ENCODE measurements at places on chromosomes 5 and 9.
A peak's percentile ranks its signal among the peaks of the same experiment; 100 is the strongest.

DNA sequence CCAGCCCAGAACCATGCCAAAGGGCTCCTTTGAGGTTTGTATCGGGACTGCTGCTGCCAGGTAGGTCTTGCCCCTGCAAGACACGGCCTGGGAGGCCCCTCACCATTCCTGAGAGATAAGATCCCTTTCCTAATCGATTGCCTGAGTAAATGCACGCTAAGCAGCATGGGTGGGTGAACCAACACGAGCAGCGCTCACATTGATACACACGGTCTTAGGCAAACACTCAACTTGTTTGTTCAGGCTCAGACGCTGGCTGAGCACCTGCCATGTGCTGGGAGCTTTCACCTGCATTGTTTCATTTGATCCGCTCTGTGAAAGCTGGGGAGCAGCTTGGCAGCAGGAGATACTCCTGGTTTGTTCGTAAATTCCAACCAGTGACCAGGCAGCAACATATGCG, 76.9 kb upstream of the NEURL1B start:
- DNase-seq, result no peak

- DNase-seq, result peak; percentile 93
Measured at GRCh38 chr5:91288118-91288916, 94.8 kb downstream of the ARRDC3 start.

DNA sequence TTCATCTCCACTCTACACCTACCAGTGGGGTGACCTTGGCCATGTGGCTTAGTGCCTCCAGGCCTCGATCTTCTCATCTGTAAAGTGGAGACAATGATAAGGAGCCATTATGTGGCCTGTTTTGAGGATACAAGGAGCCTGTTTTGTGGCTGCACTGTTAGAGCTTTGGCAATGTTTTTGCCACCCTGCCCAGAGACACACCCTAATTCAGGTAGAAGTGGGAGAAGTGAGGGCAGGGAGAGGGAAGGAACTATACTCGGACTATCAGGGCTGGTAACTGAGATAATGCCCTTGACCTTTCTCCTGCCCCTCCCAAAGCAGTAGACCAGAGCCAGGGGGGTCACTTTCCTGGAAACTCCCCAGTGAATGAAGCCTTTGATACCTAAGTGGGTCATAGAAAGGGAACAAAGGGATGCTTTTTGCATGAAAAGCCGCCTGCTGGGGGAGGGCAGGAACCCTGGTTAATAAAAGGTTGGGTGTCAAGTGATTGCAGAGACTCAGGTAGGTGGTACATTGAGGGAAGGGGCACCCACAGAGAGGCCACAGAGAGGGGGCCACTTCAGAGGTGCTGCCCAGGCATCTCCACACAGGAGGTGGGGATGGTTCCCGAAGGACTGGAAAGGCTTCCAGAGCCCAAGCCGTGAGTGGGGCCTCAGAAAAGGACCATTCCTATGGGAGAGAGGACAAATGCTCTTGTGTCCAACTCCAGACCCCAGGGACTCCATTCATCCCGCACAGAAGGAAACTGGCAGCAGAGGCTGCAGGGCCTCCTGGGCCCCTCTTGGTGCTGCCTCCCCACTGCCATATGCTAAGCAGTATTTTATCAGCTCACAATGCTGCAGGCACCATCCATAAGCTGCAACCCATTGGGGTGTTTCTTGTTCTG, 42.3 kb upstream of the VDAC1 start:
- DNase-seq, result no peak

DNA sequence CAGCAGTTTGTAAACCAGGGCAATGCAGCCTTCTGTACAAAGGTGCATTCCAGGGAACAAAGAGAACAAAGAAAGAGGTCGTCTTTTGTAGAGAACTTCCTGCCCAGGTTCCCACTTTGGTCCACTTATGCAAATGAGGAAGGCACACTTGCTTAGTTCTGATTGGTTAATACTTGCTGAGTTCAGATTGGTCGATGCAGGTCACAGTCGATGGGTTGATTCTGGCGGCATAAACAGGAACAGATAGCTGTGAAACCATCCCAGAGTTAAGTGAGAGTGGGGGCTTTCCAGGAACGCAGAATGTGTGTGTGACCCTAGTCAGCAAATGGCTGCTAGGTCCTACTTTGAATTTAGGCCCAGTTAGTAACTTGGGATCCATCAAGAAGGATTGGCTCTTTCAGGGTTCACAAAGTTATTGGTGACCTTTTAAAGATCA, 1.8 kb upstream of the ADAMTS13 start:
- DNase-seq, result no peak

DNA sequence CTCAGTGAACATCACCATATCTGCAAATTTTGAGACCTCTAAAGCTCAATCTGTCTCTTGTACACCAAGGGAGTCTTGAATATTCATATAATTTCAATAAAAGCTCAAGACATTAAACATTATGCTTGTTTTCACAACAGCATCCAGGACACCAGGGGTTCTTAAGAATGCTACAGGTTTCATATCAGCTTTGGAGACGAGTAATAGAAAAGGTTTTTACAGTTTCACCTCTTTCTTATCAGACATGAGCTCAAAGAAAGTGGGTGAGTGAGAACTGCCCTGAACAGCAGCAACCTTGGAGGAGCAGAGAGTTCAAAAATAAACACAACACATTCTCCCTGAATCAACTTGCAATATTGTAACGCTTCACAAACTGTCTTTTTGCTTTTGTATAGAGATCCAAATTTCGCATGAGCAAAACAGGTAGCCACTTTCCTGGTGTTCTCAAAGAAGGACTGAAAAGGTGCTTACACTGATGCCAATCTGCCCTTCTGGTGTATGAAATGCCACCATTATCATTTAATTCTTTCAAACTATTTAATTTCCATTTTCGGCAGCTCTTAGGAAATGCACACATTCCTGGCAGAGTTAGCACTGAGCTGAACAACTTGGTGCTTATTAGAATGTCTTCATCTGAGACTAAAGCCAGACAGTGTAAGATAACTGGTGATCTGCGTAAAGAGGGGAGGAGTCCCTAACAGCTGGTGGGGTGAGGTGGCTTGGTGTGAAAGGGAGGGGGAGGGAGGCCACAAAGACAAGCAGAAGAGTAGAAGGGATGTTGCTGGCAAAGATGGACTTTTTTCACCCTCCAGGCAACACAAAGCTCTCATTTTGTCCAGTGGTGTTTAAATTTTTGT, 535.3 kb downstream of the PDE4D start:
- peak; percentile 97 for DNase-seq

GRCh38 chr5:162436055-162436454, 368.5 kb downstream of the GABRG2 start:
- no peak for DNase-seq

- DNase-seq, result no peak
Measured at GRCh38 chr5:52491071-52491787, 296.5 kb upstream of the ITGA1 start.

- peak; percentile 70 for DNase-seq
Measured at GRCh38 chr5:53490747-53491146, 10.3 kb downstream of the FST start.

DNA sequence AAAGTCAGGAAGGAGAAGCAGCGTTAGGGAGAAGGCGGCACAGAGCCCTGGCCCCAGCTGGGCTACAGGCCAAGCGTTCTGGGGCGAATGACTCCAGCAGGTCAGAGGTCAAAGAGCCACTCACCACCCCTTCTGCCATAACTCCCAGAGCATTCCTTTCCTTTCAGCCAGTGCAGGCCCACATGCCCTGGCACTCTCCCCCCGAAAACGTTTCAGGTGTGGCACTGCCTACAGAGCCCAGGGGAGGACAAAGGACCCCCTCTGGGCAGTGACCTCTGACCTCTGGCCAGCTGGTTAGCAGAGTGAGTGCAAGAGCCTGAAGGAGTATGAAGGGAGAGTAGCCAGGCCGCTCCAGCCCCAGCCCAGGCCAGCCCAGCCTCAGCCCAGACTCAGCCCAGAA, 4.9 kb downstream of the ABCA2 start:
- no peak for DNase-seq

- no peak for DNase-seq
Measured at GRCh38 chr5:154508114-154508513, 30.1 kb upstream of the HAND1 start.

DNA sequence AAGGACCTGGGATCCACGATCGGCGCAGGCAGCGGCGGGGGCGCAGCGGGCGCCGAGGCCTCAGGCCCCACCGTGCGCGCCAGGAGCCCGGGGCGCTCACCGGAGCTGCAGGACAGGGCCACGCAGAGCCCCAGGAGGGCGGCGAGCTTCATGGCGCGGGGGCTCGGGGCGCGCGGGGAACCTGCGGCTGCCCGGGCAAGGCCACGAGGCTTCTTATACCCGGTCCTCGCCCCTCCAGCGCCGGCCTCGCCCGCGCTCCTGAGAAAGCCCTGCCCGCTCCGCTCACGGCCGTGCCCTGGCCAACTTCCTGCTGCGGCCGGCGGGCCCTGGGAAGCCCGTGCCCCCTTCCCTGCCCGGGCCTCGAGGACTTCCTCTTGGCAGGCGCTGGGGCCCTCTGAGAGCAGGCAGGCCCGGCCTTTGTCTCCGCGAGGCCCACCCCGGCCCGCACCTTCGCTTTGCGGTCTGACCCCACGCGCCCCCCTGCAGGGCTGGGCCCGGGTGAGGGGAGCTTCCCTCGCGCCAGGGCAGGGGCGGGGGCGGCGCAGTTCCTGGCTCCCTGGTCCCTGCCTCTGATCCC, at the start of gene SCGB3A1:
SCGB3A1 (minus strand) TSS at position 189 of the 577 bp plus-strand sequence; CDS start at position 152, 37 bp downstream.
- DNase-seq, result no peak

DNA sequence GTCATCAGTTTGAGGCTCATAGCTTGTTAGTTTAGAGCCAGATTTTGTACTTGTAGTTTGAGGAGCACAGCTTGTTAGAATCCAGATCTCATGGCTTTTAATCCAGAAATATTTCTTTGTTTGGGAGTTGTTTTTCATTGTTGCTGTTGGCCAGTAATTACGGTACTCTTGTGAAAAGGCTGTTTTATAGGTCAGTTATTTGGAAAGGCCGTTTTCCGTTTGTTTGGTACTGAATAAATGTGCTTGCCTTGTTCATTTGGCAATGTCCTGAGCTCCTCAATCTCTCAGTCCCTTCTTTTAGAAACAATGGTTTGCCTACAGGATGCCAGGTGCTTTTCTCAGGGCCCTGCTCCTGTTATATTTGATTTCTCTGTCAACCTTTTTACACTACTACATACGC, 4.5 kb upstream of the MOB3B start:
- no peak for DNase-seq

DNA sequence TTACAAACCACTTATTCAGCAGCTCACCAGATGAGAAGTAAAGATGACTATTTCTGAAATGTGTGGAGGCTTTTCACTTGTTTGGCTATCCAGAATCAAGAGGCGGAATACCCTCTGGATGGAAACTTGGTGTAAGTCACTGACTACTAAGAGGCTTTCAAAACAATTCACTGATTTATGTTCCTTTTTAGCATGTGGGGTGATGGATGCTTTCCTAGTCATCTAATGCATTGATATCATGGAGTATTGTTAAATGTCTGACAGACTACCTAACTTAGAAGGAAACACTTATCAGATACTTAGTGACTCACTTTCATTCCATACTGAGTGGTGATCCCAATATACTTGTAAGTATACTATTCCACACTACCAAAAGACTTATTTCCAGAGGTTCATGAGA, 141.4 kb downstream of the PLK2 start:
- DNase-seq, result peak; percentile 19

- DNase-seq, result no peak
Measured at GRCh38 chr5:107849118-107849517, 178.4 kb upstream of the EFNA5 start.

DNA sequence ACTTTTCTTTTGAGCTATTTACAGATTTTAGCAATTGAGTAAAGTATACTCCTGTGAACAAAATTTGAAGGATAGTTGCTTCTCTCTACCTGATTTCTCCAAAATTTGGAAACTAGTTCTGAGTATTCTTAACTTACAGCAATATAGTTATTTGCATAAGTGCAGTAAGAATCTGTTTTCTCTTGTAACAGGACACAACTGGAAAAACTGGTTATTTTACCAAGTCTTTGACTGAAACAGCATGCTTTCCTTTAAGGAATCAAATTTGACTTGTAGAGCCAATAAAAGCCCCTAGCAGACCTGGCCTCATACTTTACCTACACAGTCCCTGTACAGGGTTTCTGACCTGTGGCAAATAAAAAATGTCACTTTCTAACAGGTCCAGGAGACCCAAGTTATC, 301.9 kb upstream of the POU5F2 start:
- no peak for DNase-seq

DNA sequence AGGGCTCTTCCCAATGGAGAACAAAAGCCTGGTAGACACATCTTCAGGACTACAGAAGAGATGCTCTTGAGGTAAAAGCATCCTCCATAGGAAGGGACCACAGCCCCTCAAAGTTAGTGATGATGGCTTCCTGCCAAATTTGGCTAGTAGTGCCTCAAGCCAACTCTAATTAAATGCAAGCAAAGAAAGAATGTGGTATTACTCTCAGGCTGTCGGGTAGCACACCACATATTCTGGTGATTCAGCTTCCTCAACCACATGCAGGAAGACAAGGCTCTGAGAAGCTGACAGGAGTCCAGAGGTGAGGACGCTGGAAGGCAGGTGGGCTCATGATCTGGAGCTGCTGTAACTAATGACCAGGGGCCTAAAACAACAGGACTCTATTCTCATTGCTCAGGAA, 37.2 kb upstream of the S1PR3 start:
- peak; percentile 44 for DNase-seq

DNA sequence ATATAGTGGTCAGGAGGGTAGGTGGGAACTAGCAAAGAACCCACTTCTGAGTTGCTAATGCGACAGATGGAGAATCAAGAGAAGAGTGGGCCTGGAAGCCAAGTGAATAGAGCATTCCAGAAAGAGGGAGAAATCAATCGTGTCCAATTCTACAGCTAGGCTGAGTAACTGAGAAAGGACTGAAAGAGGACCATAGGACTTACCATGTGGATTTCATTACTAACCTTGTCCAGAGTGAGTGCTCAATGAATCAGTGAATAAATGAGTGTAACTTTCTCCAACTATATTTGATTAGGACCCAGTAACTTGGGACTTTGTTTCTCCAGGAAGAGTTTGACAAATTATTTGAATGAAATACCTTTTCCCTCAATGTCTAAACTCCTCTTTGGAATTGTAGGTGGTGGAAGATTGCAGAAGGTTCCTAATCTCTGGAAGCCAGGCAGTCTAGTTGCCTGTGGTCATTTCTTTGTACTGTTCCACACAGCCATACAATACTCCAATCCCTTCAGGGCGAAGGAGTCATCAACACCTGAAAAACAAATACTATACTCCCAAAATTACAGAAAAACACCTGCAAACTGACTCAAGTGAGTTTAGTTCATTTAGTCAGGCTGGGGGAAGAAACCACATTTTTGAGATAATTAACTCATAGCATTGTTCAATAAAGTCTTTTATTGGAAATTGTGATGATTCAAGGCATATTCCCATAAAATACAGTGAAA, 2.6 kb upstream of the F2RL1 start:
- DNase-seq, result no peak

- no peak for DNase-seq
Measured at GRCh38 chr5:148860599-148860998, 34.2 kb downstream of the ADRB2 start.

- DNase-seq, result no peak
Measured at GRCh38 chr5:180281706-180282105, 10.2 kb downstream of the MAPK9 start.
